ENCODE measurements at places on chromosomes 5 and 9.
A peak's percentile ranks its signal among the peaks of the same experiment; 100 is the strongest.

GRCh38 chr9:89941875-89942274, 337.1 kb downstream of the GADD45G start:
- DNase-seq: no peak

GRCh38 chr9:115976781-115977180, 176.8 kb upstream of the PAPPA start:
- no peak for DNase-seq

GRCh38 chr9:94676446-94677131, 37.3 kb upstream of the FBP1 start:
- no peak for DNase-seq

- DNase-seq: no peak
These were observed 130.2 kb upstream of the ADAMTSL1 start for GRCh38 chr9:18343784-18344183.

- no peak for DNase-seq
These were observed 106.3 kb downstream of the HOMER1 start for GRCh38 chr5:79407591-79407990.

GRCh38 chr5:73950441-73950873, 324.5 kb downstream of the ARHGEF28 start:
- DNase-seq: no peak

DNA sequence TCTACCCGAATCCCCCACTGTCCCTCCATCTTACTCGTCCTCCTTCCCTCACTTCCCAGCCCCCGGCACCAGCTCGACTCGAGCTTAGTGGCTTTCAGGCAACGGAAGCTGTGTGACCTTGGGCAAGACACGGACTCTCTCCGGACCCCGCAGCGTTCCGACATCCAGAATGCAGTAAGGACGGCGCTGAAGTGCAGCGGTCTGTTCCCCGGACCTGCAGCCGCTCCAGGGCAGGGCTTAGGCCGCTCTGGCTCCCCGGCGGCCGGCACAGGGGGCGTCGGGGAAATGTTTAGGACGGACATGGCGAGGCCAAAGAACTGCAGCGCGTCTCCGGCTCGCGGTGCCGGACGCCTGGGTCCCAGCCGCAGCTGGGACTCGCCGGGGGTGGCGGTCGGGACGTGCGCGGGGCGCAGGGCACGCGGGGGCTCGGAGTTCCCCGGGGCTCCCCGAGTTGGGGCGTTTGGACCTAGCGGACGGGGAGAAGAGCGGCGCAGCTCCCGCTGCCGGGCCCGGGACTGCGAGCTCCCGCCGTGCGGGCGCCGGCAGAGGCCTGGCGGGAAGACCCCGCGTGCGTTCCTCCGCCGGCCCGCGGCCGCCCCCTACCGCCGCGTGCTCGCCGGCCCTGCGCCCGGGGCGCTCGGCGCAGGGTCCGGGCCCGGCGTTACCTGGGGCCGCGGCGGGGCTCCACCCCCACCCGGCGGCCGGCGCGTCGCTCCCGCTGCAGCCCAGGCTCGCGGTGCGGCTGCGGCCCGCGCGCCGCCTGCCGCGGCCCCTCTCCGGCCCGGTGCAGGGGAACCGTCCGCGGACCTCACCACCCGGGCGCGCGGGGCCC, 5.6 kb upstream of the RNF44 start:
- DNase-seq: peak; percentile 70

- no peak for DNase-seq
These were observed 341.4 kb downstream of the ARHGEF28 start for GRCh38 chr5:73967347-73967746.

DNA sequence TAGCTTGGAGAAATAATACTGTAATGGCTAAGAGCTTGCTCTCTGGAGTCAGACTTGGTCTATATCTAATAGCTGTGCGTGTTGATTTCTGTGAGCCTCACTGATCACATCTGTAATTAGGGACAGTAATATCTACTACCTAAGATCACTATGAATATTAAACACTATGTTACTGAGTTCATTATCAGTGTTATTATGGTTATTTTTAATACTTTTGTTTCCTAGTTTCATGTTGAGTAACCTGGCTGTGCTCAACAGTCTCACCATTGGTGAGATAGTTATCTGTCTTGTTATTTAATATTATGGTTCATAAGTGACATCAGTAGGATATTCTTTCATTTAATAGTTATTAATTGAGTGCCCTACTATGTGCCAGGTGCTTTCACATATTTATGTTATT, 22.4 kb upstream of the CAVIN4 start:
- no peak for DNase-seq

- DNase-seq: peak; percentile 7
These were observed 94.5 kb upstream of the LIFR start for GRCh38 chr5:38650946-38651345.

DNA sequence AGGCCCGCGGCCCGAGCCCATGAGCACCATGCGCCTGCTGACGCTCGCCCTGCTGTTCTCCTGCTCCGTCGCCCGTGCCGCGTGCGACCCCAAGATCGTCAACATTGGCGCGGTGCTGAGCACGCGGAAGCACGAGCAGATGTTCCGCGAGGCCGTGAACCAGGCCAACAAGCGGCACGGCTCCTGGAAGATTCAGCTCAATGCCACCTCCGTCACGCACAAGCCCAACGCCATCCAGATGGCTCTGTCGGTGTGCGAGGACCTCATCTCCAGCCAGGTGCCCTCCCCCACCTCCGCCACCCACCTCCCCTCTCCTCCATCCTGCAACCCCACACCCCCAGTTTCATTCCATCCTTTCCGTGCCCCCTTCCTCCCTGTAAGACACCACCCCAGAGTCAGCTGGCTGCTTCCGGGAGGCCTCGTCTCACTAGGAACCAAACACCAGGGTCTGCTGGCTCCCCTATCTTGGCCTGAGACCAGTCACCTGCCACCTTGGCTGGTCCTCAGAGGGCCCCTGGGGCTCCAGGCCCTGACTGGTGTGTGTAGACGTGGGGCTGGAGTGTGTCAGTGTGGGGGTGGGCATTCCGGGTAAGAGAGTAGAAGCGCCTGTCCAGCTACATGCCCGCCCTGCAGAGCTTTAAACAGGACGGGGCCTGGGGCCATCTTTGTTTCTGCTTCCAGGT, 655 bp downstream of the GRIN1 start:
- DNase-seq: no peak

DNA sequence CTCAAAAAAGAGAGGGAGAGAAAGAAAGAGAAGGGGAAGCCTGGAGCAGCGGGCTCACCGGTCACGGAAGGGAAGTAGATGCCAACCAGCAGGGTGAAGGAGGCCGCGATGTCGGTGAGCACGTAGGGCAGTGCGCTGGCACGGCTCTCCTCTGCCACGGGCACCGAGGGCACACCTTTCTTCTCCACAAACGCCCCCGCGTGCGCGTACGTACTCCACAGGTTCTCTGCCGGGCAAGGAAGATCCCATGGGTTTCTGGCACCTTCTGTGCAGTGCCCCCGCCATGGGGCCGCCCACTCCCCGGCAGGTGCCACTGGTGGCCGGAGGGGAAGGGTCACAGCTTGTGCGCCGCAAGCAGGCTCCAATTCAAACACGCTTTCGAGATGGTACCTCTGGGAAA, 30.3 kb downstream of the SLC12A7 start:
- no peak for DNase-seq

- DNase-seq: peak; percentile 97
These were observed 34.1 kb upstream of the PLIN2 start for GRCh38 chr9:19161257-19162025.

- no peak for DNase-seq
These were observed 193.9 kb upstream of the MRPS30 start for GRCh38 chr5:44614845-44615244.

GRCh38 chr5:53321721-53322120, 158.7 kb upstream of the FST start:
- no peak for DNase-seq

GRCh38 chr9:110949081-110949480, 89.2 kb downstream of the LPAR1 start:
- no peak for DNase-seq

- DNase-seq: peak; percentile 29
These were observed 30.1 kb downstream of the FRMD3 start for GRCh38 chr9:83508067-83508466.

- DNase-seq: no peak
These were observed 83.8 kb upstream of the IL6ST start for GRCh38 chr5:56078278-56079156.

DNA sequence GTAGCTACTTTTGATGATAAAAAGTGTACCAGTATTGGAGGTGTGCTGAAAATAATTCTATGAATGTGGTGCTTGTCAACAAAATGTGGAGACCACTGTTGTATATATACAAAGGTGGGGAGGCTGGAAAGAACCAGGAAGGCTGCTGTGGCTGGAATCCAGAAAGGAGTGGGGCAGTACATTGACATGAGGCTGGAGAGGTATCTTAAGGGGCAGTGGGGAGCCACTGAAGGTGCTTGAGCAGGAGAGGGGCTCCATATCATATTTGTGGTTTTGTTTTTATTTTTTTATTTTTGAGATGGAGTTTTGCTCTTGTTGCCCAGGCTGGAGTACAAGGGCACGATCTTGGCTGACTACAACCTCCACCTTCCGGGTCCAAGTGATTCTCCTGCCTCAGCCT, 87.9 kb upstream of the NEURL1B start:
- DNase-seq: no peak

DNA sequence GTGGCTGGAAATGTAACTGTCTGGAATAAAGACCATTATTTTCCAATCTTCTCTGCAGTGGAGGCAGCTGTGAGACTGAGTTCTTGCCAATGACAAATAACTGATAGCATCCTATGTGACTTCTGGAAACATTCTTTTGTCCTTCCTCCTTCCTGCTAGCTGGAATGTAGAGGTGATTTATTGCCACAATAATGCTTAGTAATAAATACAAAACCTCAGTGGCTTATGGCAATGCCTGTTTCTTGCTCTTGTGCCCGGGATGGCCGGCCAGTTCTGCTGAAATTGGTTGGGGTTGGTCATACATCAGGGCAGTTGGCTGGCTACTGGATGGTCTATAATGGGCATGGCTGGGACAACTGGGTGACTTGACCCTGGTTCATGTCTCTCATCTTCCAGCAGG, 12.2 kb upstream of the TEX48 start:
- DNase-seq: no peak

- DNase-seq: no peak
These were observed 40.0 kb downstream of the MARCHF6 start for GRCh38 chr5:10393491-10393890.

- no peak for DNase-seq
These were observed 68.8 kb downstream of the ANKRD55 start for GRCh38 chr5:56164376-56164775.

GRCh38 chr5:56432321-56432720, 199.2 kb upstream of the ANKRD55 start:
- DNase-seq: no peak

- DNase-seq: no peak
These were observed 111.1 kb downstream of the WNK2 start for GRCh38 chr9:93295031-93295430.

DNA sequence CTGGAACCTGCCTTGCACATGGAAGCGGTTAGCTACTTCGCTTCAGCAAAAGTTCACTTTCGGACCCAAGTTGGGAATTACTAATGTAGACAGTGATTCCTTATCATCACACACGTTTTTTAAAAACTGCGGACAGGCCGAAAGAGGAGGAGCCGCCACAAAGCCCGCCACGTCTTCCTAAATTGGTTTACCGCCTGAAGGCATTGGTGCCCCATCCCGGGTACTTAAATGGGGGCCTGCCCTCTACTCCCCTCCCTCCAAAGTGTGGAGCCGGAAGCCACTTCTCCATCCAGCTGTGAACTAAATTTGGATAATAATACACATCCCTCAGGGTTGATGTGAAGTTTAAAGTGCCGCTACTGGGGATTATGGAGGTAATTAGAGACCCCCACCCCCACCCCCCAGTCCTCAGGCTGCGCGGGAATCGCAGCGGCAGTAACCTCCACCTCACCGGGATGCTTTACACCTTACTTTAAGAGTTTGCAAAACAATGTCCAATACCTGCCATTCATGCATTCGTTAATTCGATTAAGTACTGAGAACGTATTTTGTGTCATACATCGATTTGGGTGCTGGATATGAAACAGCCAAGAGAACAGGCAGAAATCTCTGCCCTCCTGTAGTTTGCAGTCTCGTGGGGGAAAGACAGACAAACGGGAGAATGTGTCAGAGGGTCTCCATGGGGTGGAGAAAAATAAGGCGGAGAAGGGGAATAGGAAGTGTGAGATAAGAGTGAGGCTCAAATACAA, 937 bp upstream of the MACROH2A1 start:
- peak; percentile 71 for DNase-seq

GRCh38 chr5:157778121-157778805, 34.8 kb downstream of the LSM11 start:
- peak; percentile 24 for DNase-seq

DNA sequence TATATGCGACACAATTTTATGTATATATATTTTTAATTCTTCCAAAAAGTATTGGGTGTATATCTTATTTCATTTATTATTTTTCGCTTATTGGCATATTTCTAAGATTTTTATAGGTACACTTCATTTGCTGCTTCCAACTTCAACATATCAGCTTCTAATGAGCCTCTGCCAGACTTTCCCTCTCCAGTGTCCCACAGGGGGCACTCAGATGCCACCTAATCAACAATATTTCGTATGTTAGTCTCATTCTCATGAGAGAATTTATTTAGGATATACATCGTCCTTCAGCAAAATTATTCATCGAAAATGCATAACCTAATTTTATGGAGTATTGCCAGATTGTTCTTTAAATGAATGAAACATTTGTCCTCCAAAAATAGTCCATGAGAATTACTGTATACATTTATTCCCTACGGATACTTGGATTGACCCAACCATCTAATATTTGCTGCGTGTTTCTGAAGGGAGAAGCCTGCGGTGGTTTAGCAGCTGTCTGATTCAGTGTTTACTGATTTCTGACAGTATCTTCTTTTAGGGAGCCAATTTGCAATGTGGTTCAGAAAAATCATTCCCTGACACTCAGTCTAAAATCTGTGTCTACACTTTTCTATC, 100.6 kb upstream of the SELENOP start:
- peak; percentile 91 for DNase-seq

DNA sequence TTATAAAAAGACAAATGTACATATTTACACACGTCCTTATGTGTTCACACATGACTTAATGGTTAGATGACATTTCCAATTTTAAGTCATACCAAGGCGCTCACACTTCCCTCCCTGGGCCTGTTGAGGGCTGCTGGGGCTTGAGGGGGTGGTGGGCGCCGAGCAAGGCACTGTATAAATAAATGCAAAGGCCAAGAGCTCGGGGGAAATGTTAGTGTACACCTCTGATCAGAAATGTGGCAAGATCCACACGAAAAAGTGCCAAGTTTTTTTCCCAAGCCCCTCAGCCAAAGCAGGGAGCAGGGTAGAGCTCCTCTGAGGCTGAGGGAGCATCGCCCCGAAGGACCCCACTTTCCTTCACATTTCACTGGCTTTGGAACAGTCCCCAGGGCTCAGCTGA, 7.5 kb downstream of the IRF1 start:
- no peak for DNase-seq

- DNase-seq: no peak
These were observed 251.7 kb downstream of the PAPPA start for GRCh38 chr9:116405321-116405720.

DNA sequence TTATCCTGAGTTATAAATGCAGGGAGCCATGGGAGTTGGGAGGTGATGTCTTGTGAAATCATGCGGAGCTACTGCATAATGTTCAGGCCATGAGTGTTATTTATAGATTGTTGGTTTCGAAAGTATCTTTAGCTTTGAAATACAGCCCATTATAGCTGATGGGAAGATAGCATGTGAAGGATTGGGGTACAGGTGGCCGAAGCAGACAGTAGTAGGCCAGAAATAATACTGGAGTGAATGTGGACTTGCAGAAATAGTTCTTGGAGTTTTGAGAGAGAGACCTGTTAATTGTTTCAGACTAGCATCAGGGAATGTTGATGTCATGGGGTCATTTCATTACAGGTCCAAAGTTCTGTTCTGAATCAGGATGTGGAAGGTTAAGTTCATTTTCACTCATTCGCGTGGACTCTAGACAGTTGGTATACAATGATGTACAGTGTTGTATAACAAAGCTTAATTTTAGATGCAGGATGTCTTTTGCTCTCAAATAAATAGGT, 3.8 kb downstream of the ATP6V1G1 start:
- DNase-seq: no peak
